H7 (cell line): ENCODE measurements at places on chromosomes 3 and 15. TPM values are rescaled to one million over a fixed set of nuclear protein-coding genes. Genes with fewer than 3 reads are reported as not detected.

DNA sequence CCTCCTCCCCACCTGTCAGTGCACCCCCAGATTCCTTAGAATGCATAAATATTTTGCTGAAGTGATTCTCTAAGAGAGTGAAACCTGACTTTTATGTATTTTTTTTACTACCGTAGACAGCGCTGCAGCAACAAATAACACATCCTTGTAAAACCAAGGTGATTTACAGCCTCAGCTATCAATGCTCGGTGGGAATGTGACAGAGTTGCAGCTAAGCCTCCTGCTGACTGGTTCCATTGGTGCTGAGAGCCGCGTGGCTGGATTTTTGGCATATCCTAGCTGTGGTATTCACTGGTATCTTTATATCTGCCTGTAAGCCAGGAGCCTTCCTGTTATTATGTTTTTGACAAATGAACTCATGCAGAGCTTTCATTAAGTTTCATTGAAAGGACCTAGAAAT lies 11.0 kb downstream of the FGD5 start:
- DNase-seq, result no peak

DNA sequence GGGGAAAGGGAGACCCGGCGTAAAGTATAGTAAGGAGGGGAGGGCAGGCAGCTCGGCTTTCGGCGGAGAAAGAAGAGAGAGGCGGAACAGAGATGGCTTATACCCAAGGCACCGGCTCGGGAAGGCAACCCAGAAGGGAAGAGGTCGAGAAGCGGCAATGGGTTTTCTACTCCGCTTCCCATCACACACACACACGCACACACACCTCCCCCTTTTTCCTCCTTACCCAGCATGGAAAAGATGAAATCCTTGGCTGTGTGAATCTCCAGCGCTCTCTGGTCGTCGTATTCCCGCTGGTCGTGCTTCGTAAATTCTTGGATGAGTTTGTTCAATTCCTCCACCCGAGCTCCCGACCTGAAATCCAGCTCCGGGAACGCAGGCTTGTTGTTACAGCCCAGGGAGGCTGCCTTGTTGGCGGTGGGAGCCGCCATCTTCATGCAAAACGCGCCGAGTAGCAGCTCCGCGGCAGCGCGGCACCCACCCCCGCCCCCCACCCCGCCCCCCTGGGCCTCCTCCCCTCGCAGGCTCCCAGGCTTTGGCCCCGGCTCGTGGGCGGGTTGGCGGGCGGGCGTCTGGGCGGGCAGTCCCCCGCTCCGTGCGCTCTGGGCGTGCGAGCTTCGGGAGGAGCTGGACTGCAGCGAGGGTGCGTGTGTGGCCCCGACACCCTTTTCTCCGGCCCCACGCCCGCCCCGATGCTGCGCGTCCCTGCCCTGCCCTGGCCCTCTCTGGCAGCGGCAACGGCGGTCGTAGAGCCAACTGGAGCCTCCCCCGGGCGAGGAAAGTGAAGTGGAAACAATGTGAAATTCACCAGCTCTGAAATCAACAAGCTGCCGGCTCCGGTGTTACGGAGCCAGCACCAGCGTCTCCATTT lies at the start of gene MB21D2:
Gene MB21D2 (minus strand): TSS at position 453 of the 871 bp plus-strand sequence. CDS start 16 bp downstream, at position 437.
- DNase-seq, result peak; percentile 88

The CNTN4 gene
- total RNA-seq, result 1.00 and 2.3 TPM in 2 replicates

DNA sequence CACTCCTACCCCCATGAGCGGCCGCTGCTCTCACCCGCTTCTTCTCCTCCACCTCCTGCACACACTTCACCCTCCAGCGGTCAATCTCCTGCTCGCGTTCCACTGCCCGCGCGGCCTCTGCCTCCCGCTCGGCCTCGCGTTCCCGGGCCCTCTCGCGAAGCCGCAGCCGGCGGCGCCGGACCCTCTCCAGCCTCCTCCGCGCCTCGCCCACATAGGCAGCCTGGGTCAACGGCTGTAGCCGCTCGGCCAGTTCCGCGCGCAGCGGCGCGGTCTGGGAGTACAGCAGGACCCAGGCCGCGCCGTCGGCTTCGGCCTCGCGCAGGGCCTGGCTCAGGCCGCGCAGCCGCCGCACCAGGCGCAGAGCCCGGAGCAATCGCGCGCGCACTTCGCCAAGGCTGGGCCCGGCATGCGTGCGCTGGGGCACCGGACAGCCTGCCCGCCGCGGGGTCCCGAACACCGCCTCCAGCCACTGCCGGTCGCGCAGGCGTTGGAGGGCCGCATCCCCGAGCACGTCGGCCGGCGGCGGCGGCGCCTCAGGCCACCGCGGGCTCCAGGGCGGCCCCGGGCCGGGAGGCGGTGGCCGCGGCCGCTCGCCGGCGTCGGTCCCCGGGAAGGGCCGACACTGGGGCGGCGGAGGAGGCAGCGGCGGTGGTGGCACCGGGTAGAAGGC lies 595 bp downstream of the PDCD7 start:
- peak; percentile 87 for DNase-seq

- no peak for DNase-seq
Observed at GRCh38 chr3:134603956-134604355, 46.9 kb downstream of the KY start.

The RAB11A gene
- 206 and 229 TPM in 2 replicates for total RNA-seq

- no peak for DNase-seq
Observed at GRCh38 chr3:42210726-42211125, 55.3 kb downstream of the CCK start.

The STAC gene
- total RNA-seq, result 5.2 and 7.1 TPM in 2 replicates

DNA sequence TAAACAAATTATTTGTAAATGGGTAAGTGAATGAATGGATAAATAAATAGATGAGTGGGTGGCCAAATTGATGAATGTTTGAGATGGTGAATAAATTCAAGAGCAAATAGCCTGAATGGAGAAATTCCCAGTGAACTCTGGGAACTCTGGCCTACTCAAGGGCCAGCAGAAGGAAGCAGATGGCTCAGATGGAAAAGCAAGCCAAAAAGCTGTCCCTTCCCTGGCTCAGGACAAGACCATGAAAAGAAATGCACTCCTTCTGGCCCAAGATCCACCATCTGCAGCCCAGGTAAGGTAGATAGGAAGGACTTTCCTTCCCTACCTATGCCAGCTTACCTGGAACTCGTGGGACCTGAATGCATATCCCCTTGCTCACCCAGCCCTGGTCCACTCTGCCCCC lies 37.6 kb upstream of the CLDN18 start:
- no peak for DNase-seq

- DNase-seq, result no peak
Observed at GRCh38 chr3:69426291-69426966, 40.5 kb upstream of the FRMD4B start.

The CELF6 gene
- total RNA-seq, result 0.21 TPM in 1 of 2 replicates, not detected in the other

GRCh38 chr3:63803911-63804310 lies 15.2 kb upstream of the C3orf49 start:
- DNase-seq, result no peak

GRCh38 chr3:66604481-66604880 lies 103.7 kb upstream of the LRIG1 start:
- no peak for DNase-seq

DNA sequence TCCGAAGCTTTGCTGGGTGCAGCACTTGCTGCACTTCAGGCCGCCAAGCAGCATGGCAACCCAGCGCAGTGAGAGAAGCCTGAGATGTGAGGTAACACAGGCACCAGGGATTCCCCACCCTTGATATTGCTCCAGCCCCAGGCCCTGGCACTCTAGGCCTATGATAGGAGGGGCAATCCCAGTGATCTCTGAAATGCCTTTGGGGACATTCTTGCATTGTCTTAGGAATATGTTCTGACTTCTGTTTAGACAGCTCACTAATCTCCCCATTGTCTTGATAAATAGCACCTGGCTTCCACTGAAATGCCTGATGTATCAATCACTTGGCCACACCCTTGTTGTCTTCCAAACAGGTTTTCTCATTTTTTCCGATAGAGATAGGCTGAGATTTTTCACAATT lies 102.8 kb downstream of the SOX14 start:
- no peak for DNase-seq
